NCI-H1048 (cell line): ENCODE measurements at places on chromosomes 2 and 18.

DNA sequence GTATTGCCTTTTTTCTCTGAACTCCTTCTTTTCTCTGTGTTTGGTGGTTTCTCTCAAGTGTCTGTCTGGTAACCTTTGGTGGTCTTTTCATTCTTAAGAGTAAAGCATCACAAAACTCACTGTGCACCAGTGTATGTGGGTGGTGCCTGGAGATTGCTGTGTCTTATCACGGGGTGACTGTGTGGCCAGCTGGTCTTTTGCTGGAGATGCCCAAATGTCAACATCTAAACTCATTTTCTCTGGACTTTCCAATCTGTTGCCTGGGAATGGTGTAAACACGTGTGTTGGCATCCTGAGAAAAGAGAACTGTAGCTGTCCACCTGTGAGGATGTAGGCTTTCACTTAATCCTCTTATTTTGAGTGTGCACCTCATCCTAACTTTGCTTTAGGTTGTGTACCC lies 323.2 kb downstream of the AGPS start:
- DNase-seq, result no peak

DNA sequence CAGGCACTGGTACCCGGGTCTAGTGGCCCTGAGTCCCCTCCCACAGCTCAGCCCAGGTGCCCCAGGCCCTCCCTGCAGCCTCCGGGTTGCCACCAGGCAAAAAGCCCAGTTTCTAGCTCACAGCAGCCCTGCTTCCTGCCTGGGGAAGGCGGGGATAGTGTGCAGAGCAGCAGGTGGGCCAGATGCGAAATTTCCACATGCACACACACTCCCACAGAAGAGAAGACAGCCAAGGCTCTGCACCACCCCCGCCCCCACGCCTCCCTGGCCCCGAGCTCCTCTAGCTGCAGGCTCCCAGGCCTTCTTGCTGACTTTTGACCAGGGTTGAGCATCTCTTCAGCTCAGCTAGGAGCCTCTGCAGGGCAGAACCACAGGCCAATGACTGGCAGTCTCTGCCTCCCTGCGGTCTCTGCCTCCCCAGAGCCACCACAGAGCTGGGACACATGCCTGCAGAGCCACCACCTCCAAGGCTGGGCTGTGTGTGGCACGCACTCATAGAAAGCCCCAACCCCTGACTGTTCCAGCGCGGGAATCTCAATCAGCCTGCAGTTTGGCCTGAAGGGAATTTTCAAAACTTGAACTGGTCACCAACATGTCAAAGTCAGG lies 7.2 kb downstream of the SLC66A2 start:
- DNase-seq, result no peak

GRCh38 chr2:75558786-75559679 lies 1.7 kb downstream of the EVA1A start:
- no peak for DNase-seq

DNA sequence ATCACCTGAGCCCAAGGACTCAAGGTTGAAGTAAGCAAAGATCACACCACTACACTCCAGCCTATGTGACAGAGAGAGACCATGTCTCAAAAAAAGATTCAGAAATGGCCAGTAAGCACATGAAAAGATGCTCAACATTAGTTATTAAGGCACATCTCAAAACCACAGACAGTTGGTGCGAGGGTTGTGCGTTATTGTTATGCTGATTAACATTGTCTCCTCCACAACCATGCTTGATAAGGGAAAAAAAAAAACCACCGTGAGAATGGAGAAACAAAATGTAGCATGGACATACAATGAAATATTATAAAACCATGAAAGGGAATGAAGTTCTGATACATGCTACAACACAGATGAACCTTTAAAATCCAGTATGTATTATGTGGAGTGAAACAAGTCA lies 27.3 kb downstream of the MOB4 start:
- no peak for DNase-seq

- no peak for DNase-seq
These were observed 66.7 kb downstream of the FECH start for GRCh38 chr18:57519668-57520424.

GRCh38 chr18:49757513-49758262 lies 55.6 kb downstream of the ACAA2 start:
- no peak for DNase-seq

- DNase-seq, result no peak
These were observed 37.0 kb downstream of the TGFA start for GRCh38 chr2:70516596-70516995.

DNA sequence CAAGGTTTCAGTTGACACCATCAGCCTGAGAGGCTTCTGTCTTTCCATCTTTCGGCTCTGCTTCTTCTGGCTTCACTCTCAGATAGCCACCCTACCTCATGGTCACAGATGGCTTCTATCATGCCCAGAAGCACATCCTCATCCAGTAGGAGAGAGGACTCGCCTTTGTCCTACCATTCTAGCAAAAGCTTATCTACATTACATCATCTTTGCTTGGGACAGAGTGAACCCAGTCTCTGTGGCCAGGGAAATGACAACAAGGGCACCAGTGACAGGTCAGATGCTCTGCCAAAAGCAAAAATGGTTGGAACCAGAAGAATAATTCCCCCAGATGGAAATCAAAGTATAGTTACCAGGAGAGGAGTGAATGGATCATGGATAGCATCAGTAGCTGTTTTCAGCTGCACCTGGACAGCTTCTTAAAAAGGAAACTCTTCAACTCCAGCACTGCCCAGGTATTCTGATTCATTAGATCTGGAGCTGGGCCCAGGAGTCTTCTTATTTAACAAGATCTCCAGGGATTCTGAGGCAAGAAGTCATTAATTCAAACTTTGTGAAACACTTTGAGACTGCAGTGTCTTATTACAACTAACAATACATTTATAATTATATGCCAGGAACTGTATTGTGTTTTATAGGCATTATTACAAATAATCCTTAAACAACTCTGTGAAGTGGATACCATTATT lies 257.7 kb upstream of the UBE2E3 start:
- DNase-seq, result no peak

DNA sequence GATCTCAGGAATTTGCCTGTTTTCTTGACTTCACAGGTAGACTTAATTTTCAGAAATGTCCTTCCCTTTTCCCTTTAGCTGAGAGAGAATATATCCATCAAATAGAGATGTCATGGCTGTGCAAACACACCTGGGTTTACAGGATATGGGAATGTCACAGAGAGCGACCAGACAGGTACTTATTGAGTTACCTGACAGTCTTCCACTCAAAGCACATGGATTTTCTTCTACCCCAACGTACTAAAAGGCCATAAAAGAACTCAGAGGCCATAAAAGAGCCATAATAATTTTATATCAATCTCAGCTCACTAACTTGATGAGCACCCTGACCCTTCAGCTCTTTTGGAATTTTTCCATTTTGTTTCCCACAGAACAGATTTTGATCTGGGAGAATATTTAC lies 5.3 kb upstream of the DTNA start:
- no peak for DNase-seq

- DNase-seq, result no peak
These were observed 72.6 kb upstream of the STPG4 start for GRCh38 chr2:47227532-47228279.

DNA sequence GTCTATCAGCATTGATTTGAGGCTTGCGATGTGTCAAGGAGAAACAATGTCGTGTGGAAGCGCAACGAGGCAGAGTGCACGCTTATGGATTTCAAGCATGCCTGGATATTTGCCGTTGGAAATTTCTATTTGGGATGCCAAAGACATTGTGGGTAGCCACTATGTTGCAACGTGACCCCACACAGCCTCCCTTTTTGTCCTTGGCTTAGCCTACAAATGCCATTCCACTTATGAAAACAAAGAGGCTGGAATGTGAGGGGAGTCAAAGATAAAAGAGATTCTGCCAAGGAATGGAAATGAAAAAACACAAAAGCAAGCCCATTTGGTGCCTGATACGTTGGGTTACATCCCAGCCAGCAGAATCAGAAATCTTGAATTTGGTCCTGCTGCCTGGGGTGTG lies 721.2 kb downstream of the GALR1 start:
- no peak for DNase-seq

GRCh38 chr18:58511897-58512581 lies 116.9 kb downstream of the ALPK2 start:
- no peak for DNase-seq

GRCh38 chr2:85472261-85472660 lies 53.7 kb downstream of the SH2D6 start:
- DNase-seq, result no peak

DNA sequence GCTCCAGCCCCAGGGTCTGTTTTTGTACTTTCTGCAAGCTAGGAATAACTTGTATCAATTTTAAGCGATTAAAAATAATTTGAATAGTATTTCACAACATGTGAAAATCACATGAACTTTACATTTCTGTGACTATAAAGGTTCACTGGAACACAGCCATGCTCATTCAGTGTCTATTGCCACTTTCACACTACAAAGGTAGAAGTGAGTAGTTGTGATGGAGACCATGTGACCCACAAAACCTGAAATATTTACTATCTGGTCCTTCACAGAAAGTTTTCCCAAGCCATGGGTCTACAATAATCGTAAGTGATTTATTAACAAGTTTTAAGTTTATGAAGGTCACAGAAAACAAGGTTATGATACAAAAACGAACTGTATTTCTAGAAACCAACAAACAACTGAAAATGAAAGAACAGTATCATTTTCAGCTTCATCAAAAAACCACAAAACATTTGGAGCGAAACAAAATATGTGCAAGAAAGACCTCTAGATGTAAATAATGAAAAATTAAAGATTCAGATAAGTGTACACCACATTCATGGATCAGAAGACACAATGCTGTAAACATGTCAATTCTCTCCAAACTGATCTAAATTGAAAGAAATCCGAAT lies 68.9 kb upstream of the DNER start:
- no peak for DNase-seq

DNA sequence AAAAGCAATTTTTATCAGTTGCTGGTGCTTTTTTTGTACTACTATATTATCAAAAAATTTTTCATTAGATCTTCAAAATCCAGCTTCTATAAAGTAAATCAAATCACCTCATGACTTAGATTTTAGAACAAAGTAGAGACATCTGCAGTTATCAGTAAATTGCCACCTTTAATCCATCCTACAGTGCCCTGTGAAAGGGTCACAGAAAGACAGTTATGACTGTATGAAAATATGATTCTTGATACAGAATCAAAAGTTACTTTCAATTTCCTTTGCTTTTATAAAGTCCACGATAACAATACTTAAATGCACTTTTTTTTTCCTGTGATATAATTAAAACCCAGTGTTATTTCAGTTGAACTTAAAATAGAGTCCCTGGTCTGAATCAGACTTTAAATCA lies 61.4 kb downstream of the PRPF40A start:
- no peak for DNase-seq

DNA sequence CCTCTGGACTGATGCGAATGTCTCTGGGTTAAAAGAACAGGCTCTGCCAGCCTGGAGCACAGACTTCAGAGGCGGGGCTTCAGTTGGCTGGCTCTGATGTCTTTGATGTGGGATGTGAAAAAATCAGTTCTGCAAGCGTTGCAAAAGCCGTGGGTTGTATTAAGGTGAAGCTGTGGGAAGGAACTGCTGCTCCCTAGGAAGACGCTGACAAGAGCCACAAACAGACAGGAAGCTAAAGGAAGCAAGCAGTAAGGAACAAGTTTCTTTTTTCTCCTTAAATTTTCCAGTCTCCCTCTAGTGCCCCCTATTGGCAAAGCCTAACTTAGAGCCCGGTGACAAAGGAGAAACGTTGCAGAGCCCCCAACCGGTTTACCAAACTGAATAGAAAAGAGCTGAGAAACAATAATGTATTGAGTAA lies 239.0 kb downstream of the CCDC178 start:
- DNase-seq, result no peak

DNA sequence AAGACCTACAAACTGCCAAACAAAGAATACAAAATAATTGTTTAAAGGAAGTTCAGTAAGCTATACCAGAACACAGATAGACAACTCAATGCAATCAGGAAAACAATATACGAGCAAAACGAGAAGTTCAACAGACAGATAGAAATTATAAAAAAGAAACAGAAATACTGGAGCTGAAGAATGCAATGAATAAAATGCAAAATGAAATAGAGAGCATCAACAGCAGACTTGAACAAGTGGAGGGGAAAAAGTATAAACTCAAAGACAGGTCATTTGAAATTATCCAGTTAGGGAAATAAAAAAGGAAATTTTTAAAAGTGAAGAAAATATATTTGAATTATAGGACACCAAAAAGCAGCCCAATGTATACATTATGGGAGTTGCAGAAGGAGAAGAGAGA lies 43.6 kb downstream of the MDH1 start:
- no peak for DNase-seq

- no peak for DNase-seq
These were observed 149.7 kb downstream of the TFCP2L1 start for GRCh38 chr2:121135168-121135853.

DNA sequence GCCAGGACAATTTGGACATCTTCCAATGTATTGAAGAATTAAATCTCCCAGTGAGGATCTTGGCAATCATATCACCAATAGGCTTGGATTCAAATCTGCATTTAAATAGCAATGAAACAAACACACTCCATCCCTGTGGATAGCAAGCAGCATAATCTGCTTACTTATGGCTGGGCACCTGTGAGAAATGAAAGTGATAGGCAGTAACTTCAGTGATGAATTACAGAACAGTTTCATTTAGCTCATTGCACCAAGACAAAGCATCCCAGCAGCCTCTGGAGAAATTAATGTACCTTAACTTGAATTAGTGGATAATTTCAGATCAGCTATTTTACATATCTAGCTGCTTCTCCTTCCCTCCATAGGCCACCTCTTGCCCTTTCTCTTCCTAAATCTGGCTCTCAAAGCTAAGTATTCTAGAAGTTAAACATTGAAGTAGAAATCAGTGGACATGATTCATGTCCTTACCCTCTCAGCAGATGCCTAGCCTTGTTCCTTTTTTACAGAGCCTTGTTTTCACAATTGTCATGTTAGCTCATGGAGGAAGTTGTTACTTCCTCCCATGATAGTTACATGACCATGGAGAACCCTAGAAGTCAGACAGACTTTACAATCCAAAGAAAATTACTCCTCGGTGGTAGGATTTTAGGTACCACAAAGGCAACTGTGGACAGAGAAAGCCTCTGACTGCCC lies 88.5 kb upstream of the TACR1 start:
- no peak for DNase-seq

- DNase-seq, result no peak
These were observed 132.7 kb downstream of the KCTD1 start for GRCh38 chr18:26415631-26416030.

- DNase-seq, result no peak
These were observed 13.8 kb upstream of the NCOA1 start for GRCh38 chr2:24477229-24477628.

- no peak for DNase-seq
These were observed 57.2 kb downstream of the TSHZ1 start for GRCh38 chr18:75267643-75268363.

- no peak for DNase-seq
These were observed 221.0 kb downstream of the PID1 start for GRCh38 chr2:229050133-229050532.
